ENCODE measurements at places on chromosomes 5 and 9.

- DNase-seq: no peak
Observed at GRCh38 chr9:31146485-31147166, 1237.8 kb upstream of the ACO1 start.

GRCh38 chr5:100904259-100904861 lies 1.3 kb upstream of the ST8SIA4 start:
- no peak for DNase-seq

GRCh38 chr9:10232352-10232930 lies 380.4 kb downstream of the PTPRD start:
- DNase-seq: no peak

GRCh38 chr9:115498303-115498702 lies 380.3 kb upstream of the TNC start:
- no peak for DNase-seq

DNA sequence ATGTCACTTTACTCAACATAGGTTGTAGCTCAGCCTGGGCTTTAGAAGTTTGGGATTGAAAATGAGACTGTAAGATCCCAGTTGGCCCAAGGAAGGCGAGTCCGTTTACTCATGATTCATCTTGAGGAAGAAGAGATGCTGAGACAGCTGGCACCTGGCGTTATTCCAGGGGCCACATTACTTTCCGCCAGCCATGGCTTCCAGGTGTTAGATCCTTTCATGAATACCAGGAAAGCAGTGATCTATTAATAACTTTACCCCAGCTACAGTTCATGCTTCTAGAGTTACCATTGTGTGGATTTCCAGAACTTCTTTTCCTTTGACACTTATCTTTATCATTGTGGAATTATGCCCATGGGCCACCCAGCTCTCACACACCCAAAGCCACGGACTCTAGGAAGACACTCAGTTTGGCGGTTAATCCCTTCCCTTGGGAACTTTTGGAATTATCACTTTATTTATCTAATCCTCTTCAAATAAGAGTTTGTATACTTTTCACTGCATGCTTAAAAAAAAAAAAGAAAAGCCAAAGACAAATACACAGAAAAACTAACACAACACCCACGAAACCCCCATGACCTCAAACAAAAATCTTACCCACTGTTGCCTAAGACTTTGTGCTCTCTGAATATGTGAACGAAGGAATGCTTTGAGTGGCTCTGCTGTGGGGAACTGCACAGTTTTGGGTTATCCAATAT lies 26.9 kb downstream of the RAI14 start:
- DNase-seq: no peak

GRCh38 chr9:114461468-114461867 lies 43.8 kb downstream of the WHRN start:
- no peak for DNase-seq

DNA sequence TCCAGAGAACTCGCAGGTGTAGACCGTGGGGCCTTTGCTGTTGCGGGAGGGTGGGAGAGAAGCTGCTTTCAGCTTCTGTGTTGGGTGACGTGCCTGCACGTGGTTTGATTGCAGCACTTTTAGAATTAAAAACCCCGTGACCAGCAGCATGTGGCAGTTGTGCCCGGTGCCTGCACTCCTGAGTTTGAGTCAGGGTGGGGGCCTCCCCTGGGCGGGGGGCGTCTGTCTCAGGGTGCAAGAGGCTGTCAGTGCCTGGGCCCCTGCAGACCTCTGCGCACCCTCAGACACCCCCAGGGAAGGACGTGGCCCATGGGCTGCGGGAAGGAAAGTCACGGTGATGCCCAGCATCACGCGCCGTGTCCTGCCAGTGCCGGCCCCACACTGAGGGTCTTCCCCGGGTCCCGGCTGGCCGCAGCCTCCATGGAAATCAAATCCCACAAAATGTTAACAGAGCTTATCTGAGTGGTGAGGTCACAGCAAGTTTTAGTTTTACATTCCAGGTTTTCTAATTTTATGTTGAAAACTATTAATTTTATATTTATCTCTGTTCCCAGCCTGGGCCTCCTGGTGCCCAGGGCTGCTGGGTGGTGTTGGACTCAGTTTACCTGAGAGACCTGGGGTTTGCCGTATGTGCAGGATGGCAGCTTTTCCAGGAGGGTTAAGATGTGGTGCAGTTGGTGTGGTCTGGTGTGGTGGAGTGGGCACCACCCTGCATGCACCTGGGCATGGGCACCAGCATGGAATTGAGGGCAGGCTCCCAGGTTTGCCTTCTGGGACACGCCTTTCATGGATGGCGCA lies 33.3 kb downstream of the AHRR start:
- no peak for DNase-seq

DNA sequence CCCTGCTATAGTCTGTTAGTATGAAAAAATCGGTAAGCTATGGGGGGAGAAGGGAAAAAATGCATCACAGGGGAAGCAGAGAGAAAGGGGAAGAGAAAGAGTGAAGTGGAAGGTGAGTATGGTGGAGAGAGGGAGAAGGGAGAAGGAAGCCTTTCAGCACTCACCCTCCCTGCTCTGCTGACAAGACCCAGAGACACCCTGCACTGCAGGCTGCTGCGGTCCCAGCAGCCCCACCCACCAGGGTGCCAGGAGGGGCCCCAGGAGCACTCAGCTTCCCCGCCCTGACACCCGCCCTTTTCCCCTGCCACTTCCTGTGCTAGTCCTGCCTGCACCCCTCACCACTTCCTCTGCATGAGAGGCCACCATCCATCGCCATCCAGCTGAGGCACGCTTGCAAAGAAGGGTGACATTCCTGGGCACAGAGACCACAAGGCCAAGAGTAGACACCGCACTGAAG lies 12.7 kb downstream of the STK10 start:
- no peak for DNase-seq

GRCh38 chr5:73805449-73805848 lies 179.5 kb downstream of the ARHGEF28 start:
- no peak for DNase-seq

DNA sequence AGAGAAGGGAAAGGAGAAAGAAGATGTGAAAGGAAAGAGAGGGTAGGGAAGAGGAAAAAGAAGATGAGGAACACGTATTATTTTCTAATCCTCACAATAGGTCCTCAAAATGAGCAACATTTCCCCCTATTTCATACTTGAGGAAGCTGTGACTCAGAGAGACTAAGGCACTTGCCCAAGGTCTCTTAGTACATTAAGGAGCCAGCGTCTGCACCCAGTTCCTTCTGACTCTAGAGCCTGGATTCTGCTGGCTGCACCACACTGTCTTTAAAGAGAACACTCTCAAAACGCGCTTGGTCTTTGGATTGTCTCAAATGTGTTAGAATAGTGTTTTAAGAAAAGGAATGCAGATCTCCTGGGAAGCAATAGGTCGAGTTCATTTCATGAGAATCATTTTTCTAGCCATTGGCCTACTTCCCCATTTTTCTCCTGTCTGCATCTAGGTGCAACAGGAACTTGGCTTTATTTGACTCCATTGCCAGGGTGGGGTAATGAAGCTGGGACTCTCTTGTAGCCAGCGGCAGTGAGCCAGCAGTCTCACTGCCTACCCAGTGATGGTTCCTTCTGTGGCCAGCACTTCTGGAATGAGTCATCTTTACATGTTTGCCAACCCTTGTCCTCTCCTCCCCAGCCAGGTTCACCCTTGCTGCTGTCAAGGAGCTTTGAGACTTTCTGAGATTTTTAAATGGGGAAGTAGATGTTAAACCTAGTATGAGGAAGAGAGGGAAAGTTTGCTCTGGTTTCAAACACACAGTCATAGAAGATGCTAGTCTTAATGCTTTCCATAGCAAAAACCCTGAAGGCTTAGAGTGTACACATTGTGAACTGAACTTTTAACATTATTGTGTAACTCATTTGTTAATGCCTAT lies 82.7 kb downstream of the DOCK8 start:
- no peak for DNase-seq

DNA sequence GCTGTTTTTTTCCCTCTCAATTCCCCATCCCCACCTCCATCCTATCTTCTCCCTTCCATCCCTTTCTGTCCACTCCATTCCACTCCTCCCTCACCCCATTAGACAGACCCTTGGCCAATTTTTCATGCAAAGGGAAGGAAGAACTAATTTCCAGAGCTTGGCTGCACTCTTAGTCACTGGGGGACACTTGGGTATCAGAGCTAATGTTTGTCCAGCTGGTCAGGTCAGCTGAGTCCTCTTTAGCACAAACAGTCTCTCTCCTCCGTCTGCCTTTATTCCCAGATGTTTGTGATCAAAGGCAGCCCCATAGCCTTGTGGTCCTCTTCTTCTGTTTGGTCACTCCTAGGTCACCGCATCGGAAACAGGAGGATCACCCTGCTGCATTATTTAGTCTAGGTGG lies 148.5 kb downstream of the NMUR2 start:
- no peak for DNase-seq

DNA sequence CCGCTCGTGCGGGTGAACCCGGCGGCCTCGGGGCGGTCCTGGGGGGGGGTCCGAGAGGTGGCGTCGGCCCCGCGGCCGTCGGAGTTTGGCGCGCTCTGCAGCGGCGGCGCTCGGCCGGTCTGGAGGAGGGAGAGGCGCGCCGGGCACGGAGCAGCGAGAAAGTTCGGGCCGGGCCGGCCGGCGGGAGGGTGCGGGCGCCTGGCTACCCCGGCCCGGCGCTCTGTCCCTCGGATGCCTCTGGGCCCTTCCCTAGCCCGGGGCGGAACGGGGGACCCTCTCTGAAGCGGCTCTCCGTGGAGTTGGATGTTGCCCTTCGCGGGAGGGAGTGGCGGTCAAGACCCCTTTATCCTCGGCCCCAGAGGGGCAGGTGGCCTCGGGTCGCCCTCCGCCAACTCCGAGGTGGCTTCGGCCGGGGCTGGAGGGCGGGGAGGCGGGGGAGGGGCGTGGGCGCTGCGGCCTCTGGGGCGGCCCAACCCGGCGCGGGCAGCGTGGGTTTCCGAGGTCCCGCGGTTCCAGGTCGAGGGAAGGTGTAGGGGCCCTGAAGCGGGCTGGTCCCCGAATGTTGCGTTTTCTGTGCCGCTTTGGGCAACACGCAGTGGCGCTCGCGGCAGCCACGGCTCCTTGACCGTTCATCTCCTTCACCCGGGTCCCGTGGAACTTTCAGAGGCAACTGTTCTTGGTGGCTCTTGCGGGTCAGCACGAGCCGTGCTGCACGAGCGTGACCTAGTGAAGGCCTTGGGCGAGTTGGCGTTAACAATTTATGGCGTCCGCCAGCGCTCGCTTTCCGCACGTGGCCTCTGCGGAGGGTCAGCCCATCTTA lies 290.5 kb downstream of the DOCK8 start:
- DNase-seq: peak; percentile 14

DNA sequence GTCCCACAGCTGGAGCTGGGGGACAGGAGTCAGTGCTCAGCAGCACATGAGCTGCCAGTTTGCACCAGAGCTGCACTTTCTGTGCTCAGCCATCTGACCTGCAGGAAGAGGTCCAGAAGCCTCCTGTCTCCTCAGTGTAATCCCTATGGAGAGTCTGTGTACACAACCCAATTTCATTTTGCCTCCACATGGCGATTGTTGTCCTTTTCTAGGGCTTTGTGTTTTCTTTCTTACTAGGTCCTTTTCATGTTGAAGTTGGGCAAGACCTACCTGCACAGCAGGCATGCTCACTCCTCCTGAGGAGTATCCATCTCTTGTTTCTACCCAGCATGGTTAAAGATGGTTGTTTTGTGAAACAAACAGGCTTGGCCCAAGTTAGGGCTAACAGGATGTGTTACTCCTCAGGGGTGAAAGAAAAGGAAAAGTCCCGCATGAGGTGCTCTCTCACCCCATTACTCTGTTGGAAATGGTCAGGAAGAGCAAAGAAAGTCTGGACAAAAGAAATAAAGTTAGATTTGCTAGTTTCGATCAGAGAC lies 273.0 kb downstream of the TMEM167A start:
- DNase-seq: no peak

GRCh38 chr9:34253460-34253837 lies 74.6 kb downstream of the UBAP1 start:
- DNase-seq: no peak

DNA sequence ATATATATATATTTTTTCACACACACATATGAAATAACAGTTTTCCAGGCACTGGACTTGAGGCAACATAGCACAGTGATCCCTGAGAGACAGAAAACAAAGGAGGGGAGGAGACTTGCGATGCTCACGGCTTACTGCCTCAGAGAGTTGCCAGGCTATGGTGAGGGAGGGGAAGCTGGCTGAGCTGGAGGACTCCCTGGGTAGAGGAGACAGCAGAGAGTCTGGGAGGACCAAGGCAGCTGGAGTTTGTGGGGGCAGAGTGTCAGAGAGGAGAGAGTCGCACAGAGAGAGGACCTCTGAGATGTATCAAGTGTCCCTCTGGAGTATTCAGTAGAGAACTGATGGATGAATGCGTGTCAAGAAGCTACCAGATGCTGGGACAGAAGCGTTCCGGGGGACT lies 23.1 kb upstream of the QSOX2 start:
- no peak for DNase-seq

DNA sequence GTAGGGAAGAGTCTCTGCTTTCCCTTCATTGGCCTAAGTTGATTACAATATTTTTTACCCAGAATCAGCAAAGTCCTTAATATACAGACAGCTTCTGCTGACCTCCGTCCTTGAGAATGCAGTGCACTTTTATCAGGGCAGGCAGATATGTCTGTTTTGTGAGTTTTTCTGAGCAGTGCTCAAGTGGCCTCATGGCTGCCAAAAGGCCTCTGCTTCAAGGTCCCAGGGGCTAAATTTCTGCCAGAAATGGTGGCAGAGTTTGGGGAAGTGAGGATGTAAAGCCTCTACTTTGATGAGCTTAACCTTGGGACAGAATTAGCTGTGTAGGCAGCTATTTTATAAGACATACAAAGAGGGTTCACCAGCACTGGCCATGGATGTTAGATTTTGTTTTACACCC lies 275.8 kb downstream of the ADAMTSL1 start:
- DNase-seq: no peak

DNA sequence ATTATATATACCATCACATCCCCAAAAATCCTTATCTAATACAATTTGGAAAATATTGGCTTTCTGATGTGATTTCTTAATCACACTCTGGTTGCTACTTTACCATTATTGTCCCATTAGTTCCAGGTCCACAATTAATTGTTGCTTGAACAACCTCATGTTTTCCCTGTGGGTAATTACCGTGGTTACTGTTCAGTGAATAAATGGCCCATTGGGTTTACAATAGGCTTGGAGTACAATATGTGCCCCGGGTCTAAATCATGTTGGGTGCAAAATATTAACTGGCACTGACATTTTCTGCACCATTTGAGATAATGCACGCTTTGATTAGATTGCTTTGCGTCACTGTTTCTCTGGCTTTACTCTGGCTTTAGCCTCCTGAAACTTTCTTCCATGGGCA lies 163.7 kb downstream of the GABBR2 start:
- no peak for DNase-seq

DNA sequence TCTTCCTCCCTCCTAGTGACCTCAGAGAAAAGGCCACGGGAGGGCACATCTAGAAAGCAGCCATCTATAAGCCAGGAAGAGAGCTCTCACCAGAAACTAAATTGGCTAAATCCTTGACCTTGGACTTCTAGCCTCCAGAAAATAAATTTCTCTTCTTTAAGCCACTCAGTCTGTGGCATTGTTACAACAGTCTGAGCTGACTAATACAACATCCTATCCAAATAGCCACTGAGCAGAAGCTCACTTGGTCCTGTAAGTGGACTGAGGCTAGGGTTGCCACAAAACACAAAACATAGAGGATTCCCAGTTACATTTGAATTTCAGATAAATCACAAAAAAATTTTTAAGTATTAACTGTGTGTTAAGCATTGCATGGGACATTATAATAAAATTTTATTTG lies 383.4 kb downstream of the MLLT3 start:
- DNase-seq: no peak
